Keratinocyte (primary cell): ENCODE measurements at places on chromosomes 6 and 20. TPM values are rescaled to one million over a fixed set of nuclear protein-coding genes. Genes with fewer than 3 reads are reported as not detected.

DNA sequence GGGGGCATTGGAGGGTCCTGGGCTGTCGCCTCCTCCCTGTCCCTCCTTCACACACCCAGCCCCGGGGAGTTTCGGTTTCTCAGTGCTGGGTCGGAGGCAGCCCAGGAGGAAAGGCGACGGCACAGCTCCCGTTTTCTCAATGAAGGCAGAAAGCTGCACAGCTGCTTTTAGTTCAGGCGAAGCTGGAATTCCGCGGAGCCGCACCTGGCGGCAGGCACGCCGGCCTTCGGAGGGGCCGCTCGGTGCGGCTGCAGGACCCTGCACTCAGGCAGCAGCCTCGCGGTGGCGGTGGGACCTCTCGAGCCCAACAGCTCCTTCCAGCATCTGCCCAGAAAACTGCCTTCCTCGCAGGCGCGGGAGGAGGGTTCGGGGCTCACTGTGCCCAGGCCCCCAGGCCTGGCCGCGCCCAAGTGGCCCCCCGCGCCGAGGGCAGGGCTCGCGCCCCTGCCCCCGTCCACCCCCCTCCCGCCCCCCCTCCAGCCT is 4.6 kb downstream of the FOXQ1 start:
- no peak for DNase-seq

DNA sequence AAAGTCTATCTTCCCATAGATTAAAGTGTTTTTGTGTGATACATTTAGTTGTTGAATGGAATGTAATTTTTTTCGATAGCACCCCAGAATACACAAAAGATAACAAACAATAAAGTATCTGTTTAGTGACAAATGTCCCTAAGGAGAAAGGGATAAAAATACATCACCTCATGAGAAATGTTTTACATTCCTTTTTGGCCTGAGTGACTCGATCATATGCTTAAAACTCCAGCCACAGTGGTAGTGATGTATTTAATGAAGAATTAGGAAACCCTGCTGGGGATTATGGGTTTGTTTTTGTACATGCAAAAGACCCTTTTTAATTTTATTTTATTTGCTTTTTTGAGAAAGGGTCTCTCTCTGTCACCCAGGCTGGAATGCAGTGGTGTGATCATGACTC is 4.3 kb upstream of the SGK1 start:
- no peak for DNase-seq

- DNase-seq = no peak
These were observed 113.2 kb upstream of the TENT5A start for GRCh38 chr6:81865712-81866111.

DNA sequence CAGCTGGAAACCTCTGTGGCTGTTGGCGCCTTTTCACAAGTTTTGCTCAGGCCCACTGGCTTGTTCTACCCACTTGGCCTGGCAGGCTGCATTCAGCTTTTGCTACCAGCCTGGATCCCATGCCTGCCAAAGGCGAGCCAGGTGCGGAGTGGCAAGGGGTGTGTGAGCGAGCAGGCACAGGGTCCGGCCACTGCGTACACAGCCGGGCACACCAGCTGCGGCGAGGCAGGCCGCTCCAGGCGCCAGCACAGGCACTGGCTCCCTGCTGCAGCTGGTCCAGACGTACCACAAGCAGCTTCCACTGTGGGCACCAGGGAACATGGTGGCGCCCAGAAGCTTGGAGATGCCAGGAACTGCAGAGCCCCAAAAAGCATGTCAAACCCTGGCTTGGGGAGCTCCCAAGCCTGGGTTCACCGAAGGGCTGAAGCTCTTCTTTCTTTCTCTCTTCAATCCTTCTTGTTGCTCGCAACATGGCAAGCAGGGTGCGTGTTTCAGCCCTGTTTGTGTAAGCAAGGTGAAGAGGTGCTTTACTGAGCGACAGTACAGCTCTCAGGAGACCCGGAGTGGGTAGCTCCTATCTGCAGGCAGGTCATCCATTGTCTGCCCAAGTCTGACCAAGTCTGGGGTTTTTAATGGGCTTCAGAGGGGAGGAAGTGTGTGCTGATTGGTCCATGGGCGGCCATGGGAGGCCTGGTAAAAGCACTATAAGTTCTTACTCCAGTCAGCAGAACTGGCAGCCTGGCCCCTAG is 32.6 kb upstream of the GRM4 start:
- no peak for DNase-seq

DNA sequence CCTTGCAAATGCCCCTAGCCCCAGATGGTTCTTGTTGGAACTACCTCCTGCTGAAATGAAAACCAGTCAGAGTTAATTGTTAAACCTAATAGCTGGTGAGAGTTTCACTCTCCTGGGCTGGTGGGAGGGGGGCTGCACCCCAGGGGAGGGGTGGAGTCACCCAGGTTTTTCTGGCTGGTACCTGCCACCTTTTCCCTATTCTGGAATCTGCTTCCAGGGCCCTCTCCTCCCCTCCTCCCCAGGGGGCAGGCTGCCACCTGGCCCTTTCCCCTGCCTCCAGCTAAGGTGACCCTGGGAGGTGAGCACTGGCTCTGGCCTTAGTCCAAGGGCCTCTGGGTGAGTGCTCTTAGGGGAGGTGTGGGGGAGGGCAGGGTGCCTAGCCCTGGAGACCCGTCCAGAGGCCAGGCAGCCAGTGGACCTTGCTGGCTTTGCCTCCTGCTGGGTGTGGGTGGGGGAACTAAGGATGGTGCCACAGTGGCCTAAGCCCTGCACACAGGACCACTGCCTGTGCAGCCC is 48.8 kb upstream of the EPB41L1 start:
- DNase-seq = no peak

The UBE2C gene
- 9.1 to 69.8 TPM (median 46.6 TPM) in 3 replicates for polyA plus RNA-seq

The RIPPLY2 gene
- 0.37 to 0.76 TPM (median 0.60 TPM) in 3 replicates for polyA plus RNA-seq

The CRNKL1 gene
- polyA plus RNA-seq = 6.1 to 11.0 TPM (median 9.4 TPM) in 3 replicates
